ENCODE measurements at places on chromosomes 12 and 14.

DNA sequence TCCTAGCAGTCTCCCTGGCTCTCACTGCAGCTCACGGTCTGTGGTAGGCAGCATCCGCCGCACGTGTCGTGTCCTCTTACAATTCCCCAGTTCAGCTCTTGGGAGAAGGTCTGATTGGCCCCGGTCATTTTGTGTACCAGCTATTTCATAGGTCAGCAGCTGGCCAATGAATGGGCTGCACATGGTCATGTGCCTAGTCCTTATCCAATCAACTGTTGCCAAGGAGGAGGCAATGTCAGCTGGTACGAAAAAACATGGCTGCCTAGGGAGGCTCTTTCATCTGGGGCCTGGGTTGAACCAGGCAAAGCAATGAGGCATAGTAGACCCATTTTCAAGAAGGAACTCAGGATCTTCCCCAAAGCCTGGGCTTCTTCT, 46.1 kb downstream of the RNFT2 start:
- DNase-seq = no peak

DNA sequence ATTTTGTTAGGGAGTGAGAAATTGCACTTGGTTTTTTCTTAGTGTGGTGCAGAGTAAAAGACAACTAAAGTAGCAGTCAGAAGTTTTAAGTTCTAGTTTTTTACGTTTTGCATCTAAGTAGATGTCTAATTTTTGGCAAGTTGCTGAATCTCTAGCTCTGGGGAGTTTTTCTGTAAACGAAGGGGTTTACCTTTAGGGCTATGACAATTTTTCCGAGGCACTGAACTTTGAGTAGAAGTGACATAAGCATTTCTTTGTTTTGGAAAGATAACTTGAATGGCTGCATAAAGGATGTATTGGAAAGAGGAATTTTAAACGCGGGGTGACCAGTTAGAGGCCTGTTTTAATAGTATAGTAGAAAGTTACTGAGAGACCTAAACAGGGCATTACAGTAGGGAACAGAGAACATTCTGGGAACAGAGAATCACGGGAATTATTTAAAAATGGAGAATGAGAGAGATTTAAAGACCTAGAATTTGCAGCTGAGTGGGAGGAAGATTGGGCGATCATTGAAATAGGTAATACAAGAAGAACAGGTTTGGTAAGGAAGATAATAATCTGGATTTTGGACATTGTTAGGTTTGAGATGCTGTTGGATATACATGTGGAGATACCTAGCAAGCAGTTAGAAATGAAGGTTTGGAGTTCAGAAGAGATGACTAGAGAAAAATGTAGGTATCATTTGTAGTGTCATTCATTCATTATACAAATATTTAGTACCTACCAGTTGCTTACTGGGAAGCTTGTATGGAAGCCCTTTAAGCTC, 1.2 kb downstream of the ZNF410 start:
- DNase-seq = no peak

DNA sequence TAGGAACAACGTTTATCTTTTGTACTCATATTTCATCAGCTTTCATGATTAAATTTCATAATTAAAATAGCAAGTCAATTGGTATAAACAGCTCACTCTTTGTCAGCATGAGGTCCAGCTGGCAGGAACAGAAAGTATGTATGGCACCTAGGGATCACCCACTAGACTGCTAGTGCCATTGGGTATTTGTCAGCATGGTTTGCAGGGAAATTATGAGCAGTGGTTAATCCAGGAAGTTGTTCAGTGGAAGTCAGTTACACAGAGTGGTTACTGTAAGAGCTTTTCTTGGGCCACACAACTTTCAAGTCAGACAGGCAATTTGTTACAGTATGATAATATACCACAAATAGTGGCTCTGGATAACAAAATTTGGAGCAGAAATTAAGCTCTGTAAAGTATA, 340.3 kb upstream of the RGS6 start:
- DNase-seq = no peak

DNA sequence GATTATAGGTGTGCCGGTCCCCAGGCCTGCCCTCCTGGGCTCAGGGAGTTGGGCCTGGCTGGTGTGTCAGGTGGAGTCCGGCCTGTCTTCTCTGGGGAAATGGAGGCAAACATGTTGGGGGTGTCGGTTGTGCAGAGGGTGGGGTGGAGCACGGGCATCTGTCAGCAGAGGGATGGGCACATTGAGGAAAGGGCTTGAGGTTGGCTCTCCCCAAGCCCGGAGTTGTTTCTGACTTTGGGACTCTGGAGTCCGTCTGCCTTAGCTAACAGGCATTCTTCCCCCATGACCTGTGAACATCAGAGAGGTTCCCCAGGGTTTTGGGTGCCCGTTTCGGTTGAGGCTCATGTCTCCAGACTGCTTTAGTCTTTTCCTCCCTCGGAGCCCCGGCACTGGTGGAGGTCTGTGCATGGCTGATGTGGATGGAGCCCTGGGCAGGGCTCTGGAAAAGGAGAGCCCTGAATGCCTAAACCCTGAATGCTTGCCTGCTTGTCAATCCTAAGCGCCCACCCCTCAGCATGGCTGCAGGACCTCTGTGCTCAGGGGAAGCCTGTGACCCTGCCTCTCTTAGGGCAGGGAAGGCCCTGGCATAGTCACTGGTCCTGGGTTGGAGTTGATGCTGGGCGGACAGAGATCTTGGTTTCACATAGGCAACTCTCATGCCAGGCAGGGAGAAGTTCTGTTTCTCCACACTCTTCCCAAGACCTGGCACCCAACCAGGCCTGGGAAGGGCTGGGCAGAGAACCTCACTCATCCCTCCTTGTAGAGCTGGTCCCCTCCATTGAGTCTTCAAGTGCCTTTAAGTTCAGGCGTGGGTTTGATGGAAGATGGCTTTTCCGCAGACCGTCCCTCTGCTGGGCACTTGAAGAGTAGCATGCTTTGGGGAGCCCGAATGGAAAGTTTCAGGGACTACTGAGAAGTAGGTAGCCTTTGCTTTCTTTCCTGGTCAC, 12.9 kb downstream of the NYNRIN start:
- no peak for DNase-seq

- no peak for DNase-seq
Observed at GRCh38 chr12:108462686-108463085, 52.4 kb upstream of the FICD start.

- DNase-seq = peak; percentile 72
Observed at GRCh38 chr12:130818635-130819576, 20.1 kb downstream of the STX2 start.

DNA sequence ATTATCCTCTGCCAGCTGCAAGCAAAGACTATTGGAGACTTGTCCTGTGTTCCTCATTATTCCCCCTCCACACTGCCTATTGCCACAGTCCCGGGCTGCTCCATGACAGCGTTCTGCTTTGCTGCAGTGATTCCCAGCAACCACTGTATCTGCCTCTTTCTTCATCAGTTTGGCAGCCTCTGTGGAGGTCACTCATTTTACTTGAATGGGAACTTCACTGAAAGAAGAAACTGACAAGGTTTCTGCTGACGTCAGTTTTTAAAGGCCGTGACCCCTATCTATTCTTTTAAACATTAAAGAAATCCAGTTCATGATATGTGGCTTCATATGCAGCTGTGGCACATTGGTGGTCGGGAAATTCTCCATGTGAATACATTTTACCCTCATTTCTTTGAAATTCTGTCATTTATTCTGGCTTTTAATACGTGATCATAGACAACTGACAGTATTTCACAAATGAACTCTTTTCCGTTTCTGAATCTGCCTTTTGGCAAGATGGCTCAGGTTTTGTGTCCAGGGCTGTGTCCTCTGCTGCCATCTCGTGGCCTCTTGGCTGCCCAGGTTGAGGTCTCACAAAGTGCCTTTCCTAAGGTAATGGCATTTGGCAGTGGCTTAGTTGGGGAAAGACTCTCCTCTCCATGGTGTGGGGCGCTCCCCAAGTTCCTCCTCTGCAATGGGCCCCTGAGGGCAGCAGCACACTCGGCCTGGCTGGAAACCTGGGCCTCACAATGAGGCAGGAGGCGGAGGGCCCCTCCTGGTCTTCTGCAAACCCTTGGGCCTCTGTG, 5.8 kb downstream of the TMEM253 start:
- peak; percentile 78 for DNase-seq

- no peak for DNase-seq
Observed at GRCh38 chr14:28412077-28412476, 354.5 kb upstream of the FOXG1 start.

DNA sequence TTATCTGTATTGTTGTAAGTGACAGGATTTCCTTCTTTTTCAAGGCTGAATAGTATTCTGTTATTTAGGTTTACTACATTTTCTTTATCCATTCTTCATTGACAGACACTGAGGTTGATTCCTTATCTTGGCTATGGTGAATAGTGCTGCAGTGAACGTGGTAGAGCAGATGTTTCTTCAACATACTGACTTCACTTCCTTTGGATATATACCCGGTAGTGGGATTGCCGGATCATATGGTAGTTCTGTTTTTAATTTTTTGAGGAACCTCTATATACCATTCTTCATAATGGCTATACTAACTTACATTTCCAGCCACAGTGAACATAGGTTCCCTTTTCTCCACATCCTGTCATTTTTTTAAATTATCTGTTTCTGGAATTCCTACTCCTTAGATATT, 21.8 kb downstream of the DERA start:
- DNase-seq = no peak

- DNase-seq = no peak
Observed at GRCh38 chr14:75158843-75159614, 17.4 kb downstream of the TMED10 start.

GRCh38 chr12:116687888-116688287, 50.0 kb downstream of the SPRING1 start:
- peak; percentile 70 for DNase-seq

- peak; percentile 42 for DNase-seq
Observed at GRCh38 chr14:23121361-23121771, 2.3 kb upstream of the CEBPE start.

DNA sequence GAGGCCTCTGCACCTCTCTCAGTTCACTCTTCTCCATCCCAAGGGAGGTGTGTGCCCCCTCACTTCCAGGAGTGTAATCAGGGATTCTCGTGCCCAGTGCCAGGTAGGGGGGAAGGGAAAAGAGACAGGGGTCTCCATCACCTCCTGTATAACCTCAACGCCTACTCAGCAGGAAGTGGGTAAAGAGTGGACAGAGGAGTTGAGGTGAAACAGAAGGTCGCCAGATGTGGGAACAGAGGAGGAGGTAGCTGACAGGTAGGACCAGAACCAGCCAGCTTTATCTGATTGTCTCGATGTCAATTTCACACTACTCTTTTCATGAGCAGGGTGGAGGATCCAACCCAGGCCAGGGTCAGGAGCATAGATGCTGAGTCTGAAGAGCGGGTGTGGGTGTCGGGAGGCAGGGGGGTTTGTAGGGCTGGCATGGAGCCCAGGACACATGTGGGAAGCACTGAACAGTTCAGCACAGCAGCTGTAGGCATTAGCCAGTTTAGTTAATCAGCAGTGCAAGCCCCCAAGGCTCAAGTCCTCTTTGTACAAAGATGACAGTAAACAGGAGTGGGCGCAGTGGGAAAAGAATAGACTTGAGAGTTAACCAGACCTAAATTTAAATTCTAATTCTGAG, 213.5 kb downstream of the PELI2 start:
- no peak for DNase-seq

DNA sequence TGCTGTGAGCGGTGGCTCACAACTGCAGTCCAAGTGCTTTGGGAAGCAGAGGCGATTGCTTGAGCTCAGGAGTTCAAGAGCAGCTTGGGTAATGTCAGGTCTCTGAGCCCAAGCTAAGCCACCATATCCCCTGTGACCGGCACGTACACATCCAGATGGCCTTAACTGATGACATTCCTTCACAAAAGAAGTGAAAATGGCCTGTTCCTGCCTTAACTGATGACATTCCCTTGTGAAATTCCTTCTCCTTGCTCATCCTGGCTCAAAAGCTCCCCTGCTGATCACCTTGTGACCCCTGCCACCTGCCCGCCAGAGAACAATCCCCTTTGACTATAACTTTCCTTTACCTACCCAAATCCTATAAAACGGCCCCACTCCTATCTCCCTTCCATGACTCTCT, 48.6 kb downstream of the SLC25A47 start:
- no peak for DNase-seq

DNA sequence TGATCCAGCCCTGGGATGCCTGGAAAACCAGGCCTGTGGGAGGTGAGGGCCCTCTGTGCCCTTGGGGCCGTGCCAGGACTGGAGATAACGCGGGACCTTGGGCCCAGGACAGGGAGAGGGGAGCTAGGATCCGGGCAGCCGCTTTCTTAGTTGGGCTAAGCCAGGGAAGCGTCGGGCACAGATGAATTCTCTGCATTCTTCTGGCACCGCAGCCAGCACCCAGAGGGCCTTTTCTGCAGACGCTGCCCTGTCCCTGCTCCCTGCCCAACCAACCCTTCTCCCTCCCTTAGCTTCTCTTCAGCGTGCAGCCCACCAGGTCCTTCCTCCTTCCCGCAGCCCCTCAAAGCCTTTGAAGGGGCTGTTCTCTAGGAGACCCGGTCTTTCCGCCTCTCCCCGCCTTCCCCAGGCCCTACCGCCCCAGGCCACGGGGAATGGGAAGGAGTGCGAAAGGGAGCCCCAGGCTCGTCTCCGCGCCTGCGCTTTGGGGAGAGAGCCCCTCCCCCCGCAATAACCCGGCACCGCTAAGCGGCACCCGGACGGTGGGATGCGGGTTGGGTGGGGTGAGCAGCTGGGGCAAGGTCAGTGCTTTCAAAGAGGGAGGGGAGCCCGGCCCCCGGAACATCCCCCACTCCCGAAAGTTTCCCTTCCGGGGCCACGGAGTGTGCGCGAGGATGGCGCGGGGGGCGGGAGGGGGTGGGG, 663 bp downstream of the NCKAP5L start:
- DNase-seq = peak; percentile 80

DNA sequence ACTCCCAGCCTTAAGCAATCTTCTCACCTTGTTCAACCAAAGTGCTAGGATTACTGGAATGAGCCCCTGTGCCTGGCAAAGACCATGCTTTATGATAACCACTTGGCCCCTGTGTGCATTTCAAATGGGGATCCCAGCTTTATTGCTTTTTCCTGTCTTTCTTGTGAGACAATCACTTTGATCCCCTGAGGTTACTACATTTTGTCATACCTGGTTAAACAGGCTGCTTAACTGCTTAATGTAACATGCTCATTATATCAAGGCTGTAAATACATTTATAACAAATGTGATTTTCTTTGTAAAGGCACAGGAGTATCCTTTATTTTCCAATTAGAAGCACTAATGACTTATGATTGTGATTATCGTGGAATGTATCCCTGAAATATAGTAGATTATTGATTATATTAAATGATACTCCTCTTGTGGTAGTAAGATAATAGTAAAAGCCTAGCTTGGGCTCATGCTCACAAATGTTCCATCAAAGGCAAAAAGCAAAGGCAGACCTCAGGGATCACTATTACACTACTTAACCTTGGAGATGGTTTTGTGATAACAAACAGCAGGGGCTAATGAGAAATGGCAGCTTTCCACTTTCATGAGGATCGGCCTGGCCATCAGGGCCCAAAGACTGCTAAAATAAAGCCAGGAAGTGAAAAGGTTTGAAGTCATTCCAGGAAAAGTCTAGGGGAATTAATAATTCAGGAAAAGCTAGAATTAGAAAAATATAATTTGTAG, 290.8 kb upstream of the MDGA2 start:
- no peak for DNase-seq
